Fibroblast of upper back skin (primary cell): ENCODE measurements at places on chromosomes 2 and 18.
A peak's percentile ranks its signal among the peaks of the same experiment; 100 is the strongest.

DNA sequence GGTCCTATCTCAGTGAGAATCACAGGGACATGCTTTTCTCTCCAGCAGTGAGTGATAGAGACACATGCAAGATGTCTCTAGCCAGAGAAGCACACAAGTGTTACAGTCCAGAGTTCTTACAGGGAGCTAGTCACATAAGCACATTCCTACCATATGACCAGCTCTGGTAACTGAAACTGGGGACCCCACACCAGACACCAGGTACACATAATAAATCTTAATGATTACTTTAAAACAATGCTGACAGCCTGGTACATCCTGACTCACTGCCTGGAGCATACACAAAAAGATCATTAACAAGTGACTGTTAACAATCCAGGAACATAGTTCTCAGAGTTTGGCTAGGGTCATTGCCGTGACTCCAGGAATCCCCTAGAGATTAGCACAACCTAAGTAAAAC is 53.6 kb downstream of the GALNT1 start:
- DNase-seq: peak; percentile 75

DNA sequence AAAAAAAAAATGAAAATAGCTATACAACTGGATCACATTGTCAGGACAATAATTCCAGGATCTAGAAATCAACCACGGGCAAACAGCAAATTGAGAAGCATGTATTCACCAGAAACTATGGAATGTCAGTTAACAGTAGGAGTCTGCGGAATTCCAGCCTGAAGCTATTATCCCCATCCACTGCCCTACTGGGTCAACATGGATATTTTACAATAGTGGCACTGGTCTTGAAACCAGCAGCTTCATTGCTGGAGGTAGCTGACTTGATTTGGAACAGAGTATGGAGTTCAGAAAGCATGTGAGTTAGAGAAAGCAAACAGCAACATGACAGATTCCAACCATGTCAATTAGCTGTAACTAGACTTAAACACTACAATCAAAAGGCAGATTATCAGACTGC is 55.7 kb upstream of the PDE1A start:
- DNase-seq: peak; percentile 4

- peak; percentile 97 for DNase-seq
Observed at GRCh38 chr18:37299471-37300304, 265.9 kb downstream of the CELF4 start.

- no peak for DNase-seq
Observed at GRCh38 chr2:216633616-216634369, 573 bp downstream of the IGFBP2 start.

DNA sequence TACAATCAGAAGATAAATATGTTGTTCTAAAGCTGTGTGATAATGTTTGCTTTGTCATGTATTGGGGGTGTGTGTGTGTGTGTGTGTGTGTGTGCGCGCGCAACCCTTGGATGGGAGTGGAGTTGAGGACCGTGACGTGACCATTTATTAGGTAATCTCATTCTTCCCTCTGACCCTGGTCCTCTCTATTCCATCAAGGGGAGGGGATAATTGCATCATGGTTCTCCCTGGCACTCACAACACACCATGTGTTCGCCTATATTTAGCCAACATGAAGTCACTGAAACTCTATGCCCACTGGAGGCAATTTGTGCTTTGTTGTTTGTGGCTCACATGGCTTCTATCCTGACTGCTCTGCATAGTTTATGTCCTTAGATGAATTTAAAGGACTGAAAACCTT is 79.8 kb upstream of the LRPPRC start:
- no peak for DNase-seq

DNA sequence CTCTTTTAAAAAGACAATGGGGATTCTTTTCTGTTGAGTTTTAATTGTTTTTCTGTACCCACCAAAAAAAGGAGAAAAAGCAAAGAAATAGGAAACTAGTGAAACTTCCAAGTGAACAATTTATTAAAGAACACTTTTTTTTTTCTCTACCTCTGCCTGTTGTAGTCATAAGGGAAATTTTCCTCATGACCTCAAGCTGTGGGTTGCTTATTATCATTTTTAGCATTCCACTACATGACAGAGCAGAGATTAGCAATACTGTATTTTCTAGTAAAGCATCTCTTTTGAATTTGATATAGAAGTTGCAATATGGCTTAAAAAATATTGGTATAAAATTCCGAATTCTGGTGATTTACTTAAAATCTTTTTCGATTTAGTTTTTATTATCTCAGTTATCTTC is 87.9 kb upstream of the LRRTM1 start:
- peak; percentile 79 for DNase-seq

DNA sequence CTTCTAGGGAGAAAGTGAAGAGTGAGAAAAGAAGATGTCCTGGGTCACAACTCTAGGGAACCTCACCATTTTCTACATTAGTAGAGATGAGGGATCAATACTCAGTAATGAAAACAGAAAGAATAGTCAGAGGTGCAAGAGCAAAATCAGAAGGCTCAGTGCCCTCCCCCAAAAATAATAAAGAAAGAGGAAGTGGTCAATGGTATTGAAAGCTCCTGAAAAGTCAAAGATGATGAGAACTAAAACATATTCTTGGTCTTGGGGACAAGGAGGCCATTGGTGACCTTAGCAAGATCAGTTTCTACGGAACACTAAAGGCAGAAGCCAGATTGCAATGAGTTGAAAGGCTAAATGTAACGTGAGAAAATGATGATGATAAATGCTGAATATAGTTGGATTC is 24.5 kb upstream of the MYO1B start:
- DNase-seq: no peak

DNA sequence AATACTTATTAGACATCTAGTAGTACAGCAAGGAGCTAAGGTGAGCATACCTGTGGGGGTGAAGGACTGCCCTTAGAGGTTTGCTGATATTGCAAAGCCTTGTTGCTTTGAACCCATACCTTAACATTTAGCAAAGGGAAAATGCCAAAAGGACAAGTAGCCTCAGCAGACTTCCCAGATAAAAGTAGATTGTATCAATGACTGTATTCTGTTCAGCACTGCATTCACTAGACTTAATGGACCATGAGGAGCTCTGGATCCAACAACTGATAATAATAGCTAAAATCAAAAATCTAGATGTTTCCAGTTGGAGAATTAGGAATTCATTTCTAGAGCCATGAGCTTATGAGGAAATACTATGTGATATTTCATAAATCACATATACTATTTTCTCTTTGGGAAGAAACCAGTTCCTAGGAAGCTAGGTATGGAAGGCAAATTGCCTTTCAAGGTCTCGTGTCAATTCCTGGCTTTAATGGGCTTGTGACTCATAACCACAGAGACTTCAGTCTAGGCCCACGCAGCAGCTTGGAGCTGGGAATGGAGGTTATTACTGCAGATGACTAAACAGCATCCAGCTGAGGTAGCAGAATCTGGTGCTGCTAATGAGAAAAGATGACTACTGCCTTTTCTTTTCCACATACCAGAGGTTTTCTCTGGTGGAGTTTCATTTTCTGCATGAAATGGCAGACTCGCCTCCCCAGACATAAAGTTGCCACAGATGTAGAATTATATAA is 191.2 kb upstream of the NABP1 start:
- peak; percentile 99 for DNase-seq

DNA sequence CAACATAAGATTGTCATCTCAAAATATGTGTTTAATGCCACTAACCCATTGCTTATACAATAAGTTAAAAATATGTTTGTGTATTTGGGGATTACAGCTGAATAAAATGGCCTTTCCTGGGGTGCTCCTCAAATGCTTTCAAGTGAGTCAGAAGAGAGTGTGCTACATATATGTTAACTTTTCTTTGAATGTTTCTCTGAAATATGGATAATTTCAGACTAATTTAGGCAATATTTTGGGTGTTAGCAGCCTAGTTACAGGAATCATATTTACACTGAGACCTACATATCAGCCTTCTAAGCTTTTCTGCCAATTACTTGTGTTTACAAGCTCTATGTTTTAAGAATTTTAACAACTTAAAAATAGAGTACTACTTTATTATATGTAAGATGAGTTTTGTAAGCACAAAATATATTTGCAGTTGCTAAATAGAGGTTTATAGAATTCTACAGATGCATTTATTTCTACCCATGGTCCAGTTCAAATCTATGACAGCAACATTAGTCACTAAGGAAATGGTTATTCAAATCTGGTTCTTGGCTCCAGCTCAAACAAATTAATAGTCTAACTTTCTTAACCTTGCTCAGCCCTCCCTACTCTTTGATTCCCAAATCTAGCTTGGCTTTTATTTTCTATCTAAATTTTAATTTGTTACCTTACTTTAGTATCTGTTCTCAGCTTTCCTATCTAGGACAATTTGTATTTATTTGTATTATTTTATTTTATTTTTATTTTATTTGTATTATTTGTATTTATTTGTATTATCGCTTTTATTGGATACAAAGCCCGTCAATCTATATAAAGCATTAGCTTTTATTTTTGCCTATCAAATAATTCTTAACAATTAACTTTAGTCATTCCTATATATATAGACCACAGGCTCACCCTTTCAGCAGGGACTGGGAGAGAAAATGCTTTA is 48.9 kb downstream of the FSIP2 start:
- DNase-seq: peak; percentile 60

DNA sequence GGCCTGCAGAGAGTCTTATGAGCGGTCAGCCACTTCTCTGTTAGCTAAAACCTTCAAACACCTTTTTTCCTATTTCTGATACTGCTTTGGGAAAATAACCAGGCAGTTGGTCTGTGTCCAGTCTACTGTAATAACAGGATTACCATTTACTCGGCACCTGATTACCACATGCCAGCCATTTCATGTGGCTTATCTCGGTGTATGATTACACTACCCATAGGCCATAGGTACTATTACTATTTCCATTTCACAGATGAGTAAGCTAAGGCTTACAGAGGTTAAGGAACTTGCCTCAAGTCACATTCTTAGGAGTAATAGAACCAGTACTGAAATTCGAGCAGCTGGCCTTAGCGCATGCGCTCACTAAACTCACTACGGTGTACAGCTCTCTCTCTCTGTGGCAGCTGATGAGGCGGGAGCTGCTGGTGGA is 147.2 kb upstream of the L3MBTL4 start:
- no peak for DNase-seq

DNA sequence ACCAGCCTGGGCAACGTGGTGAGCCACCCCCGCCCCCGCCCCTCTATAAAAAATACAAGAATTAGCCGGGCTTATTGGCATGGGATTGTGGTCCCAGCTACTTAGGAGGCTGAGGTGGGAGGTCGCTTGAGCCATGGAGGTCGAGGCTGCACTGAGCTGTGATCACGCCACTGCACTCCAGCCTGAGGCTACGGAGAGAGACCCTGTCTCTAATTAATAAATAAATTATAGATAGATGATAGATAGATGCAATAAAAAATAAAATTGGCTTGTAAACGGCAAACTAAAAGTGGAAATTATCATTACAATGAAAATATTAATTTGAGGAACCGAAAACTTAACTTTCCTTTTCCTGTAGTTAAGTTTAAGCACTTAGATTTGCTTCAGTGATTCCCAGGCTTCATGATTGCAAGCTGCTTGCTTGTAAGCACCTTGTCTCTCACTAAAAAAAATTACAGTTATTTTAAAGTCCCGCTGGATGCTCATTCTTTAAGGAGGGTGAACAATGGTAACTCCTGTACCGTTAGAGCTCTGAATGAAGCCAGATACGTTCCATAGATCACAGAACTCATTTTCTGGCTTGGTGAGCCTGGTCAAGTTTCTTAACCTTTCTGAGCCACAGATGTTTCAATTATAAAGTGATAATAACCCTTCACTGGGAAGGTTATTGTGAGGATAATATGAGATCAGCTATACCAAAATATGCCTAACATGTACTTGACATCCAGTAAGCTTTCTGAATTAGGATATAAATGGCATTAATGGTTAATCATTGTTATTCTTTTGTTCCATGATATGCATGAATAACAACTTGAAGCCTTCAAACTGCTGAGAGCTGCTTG is 9.3 kb upstream of the NARS1 start:
- DNase-seq: no peak

GRCh38 chr2:44937688-44938240 is 3.7 kb upstream of the SIX3 start:
- no peak for DNase-seq

DNA sequence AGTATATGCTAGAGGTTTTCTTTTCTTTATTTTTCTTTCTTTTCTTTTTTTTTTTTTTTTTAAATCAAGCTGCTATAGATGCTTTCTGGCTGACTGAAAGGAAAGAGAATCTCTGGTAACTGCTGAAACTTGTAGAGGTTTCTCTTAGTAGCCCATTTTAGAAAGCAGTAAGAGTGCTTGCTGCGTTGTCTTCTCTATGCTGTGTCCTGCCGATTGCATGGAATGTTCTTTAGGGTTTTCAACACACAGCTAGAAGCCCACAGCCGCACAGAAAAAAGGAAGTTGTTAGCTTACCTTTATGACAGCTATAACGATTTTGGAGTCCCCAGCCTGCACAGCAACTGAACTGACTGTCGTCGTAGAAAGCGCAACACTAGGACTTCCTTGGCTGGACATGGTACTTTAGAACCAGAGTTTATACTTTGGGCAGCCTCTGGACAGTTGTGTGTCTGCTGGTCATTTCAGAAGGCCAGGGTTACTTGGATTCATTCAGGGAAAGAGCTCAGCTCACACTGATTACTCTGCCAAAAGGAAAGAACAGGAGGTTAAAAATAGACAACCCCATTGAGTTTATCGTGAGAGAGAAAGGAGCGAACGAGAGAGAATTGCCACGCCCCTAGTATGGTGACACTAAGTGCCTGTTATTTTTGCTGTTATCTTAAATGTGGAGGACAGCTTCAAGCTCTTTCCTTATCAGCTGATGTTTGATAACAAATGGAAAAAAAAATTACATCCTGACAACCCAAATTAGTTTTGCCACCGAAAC is at the start of gene CCDC141:
Gene CCDC141 (minus strand): TSS at position 592 of the 766 bp plus-strand sequence. CDS start 196 bp downstream, at position 396.
- DNase-seq: no peak

GRCh38 chr2:24432735-24433134 is 58.3 kb upstream of the NCOA1 start:
- no peak for DNase-seq

GRCh38 chr2:201116115-201116958 is at the start of gene CFLAR:
Gene CFLAR, plus strand, starts transcription at chr2:201116164. Its CDS starts 13,702 bp downstream, at chr2:201129866.
- DNase-seq: peak; percentile 55

DNA sequence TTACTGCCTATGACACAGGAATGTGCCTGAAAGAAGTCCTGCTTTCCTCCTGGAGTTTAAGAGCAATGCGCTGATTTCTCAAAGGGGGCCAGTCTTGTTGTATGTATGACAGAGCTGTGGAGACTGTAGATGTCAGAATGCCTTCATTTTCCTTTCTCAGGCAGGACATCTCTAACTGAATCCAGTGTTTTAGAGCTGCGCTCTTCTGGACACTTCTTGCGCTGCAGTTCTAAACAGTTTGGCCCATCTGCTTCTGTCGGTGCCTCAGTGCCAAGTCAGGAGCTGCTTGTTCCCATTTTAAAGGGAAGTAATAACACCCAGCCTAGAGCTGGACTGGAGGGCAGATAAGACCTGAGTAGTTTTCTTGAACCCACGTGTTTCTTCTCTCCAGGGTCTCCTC is 91.4 kb downstream of the ESCO1 start:
- no peak for DNase-seq

DNA sequence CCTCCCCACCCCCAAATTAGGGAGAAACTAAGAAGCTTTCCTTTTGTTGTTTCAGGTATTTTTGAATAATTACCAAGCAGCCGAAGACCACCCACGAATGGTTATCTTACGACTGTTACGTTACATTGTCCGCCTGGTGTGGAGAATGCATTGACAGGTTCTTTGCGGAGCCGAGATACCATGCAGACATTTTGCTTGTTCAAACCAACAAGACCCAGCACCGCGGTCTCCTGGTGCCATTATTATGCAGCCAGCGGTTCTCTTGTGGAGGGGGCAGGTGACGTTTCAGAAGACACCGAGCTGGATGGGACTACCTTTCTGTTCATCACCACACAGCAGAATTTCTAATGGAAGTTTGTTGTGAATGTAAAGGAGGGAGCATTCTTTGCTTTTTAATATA is 43.4 kb downstream of the BCL2L11 start:
- no peak for DNase-seq
